Globus pallidus (tissue), 1 donor: ENCODE measurements at places on chromosomes 4 and X.
A peak's percentile ranks its signal among the peaks of the same experiment; 100 is the strongest.

- no peak for DNase-seq
Measured at GRCh38 chr4:147223576-147223975, 257.3 kb upstream of the EDNRA start.

DNA sequence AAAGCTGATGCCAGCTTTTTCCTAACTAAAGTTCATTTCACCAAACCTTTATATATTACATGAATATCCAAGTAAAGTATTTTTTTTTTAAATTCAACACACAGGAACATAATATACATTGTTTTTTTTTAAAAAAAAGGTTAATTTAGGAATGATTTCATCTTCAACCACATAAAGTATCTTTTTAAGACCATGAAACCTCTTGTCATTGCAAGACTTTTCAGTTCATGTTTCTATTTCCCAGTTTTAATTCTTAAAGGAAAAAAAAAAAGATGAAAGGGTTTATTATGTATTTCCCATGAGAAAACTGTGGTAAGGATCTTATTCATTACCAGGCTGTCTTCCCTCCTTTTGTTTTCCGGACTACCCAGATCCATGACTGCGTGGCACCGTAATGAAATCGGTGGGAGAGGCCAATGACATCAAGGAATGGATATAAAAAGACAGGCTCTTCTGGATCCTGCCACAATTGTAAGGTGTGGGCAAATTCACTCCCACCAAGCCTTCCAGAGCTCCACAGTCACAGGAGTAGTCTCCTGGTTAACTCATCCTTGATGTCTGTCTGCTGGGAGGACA, 84.7 kb upstream of the CBR4 start:
- no peak for DNase-seq

DNA sequence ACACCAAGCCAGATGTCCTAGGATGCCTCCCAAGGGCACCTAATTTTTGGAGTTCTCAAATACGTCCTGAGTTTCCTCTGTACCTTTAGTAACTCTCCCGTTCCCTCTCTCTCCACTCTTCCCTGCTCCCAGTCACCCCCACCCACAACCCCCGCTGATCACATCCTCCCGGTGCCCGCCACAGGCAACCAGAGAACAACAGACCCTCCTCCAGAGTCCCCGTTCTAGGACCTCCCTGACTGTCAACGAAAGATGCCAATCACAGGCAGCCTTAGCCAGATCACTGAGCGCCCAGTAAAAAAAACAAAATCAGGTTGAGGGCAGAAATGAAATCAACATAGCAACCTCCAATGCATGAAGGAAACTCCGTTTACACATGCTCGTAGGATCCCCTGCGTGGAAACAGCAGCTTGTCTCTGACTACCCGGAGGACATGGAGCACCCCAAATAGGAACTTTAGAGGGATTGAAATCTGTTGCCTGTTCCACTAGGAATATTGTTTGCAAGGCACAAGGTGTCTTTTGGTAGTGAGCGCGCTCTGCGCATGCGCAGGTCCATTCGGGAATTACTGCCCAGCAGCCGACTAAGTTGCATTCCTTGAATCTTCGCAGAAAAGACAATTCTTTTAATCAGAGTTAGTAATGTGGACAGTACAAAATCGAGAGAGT, at the start of gene GABRB1:
GABRB1 (plus strand) TSS at position 557 of the 668 bp plus-strand sequence.
- peak; percentile 74 for DNase-seq

DNA sequence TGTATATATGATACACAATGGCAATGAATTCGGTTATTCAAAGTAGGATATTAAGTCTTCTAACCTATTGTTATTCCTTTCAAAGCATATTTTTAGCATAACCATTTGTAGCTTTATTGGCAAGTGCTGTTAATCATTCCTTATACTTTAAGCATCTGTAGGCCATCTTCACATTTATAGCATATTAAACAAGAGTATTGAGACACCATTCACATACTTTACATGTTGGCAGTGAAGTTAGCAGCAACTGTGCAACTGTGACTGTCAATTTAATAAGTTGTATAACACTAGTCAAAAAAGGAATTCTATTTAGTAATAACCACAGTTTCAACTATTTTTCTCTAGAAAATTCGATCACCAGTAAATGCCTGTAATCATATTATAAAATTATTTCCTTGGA, 107.3 kb upstream of the MYOZ2 start:
- no peak for DNase-seq

DNA sequence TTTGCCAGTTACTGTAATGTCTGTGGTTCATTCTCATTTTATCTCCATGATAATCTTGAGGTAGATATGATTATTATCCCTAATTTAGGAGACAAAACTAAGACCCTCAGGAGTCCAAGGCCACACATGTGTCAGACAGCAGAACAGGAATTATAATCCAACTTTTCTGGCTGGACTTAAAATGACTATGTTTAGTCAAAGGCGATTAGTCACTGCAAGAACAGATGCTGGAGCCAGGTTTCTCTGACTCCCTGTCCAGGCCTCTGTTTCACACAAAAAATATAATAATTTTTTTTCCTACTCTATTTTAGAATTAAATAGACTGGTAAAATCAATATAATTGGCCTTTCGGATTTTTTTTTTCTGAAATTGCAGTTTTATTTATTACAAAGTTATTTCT, 56.7 kb upstream of the TMEM131L start:
- no peak for DNase-seq

DNA sequence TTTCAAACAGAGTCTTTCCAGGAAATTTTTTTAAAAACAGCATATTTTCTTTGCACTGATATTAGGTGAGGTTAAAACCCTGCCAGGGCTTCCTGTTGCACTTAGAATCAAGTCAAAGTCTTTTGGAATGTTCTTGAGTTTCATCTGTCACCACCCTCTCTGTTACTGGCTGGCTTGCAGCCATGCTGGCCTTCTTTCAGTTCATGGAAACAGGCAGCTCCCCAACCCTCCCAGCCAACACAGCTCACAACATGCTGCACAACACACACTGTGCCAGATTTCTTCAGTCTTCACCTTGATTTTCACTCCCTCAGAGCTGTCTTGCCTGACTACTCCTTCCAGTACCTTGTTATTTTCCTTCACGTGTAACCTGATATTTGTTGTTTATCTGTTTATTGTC, 129.5 kb downstream of the KCNIP4 start:
- DNase-seq, result no peak

DNA sequence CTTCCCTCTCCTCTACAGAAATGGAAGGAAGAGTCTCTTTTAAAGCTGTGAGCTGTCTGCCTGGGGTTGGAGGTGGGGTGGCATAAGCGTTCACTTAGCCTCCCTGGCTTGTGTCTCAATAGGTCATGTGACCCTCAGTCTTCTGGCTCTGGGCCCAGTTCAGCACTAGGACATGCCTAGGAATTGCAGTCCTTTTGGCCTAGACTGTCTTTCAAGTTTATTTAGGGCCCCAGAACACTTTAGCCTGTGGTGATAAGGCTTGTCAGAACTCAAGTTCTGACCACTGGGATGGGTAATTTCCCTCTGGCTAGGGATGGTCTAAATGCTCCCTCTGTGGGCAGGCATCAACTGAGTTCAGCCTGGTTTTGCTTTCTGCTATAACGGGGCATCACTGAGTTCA, 34.3 kb upstream of the ARMCX4 start:
- no peak for DNase-seq

- no peak for DNase-seq
Measured at GRCh38 chrX:119201570-119201969, 34.5 kb upstream of the PGRMC1 start.
